NCI-H69 (cell line): ENCODE measurements at places on chromosomes 6 and 20.

DNA sequence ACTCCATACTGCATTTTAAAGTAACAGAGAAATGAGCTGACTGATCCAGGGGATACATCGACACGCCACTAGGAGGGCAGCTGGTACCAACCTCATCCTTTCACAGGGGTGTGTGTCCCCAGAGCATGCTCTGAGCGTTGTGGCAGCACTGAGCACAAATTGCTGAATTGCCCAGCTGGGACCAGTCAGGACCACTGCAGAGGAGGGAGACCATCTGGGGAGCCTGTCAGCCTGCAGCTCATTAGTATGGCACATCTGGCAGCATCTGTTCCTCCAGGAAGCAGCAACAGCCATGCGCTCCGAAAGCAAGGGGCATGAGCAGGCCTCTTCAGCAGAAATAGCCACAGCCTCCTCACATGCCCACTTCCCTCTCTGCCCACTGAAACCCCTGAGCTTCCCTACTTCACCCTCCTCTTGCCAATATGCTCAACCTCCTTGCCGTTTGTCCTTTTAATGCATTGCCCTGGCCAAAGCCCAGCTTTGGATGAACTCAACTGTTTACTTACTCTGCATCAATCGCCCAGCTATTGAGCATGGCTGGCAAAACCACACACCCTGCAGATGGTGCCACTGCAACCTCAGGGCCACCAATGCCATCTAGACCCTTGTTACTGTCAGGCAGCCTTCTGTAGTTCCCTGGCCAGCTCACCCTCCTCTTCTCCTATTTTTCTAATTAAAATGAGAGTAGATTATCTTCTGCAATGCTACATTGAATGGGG lies 77.6 kb upstream of the NEDD9 start:
- DNase-seq = no peak

DNA sequence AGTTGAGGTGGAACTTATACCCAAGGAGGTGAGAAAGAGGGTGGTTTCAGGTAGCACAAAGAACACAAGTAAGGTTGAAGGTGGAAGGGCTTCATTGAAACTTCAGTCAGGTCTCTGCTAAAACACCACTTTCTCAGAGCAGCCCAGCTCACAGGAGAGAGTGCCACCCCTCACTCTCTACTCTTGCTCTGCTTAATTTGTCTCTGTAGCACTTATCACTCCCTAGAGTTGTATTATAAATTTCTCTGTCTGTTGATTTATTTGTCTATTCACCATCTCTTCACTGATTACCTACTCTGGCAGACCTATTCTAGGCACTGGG lies 353.8 kb upstream of the CNR1 start:
- no peak for DNase-seq

DNA sequence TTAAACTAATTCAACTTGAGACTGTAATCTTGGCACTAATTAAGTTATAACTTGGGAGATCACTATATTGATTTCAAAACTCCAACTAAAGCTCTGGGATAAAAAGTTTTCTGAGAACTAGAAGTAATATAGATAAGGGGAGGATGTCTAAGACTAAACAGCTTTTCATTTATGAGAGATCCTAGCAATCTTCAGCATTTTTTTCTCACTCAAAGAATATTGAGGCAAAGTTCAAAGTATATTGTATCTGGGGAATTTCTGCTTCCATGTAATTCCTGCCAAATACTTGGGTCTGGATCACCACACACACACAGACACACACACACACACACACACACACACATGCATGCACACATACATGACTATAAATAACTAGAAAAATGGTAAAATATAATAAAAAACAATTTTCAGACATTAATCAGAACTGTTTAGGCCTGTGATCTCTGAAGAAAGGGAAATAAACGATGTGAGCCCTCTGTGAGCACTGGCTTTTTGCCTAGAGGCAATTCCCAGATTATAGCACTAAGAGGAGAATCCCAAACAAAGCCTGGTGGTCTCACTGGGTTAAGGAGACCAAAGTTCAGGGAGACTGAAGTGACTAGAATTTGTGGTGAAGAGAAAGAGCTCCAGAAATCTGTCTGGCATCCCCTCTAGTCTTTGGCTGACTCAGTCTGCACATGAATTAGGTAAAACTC lies 92.8 kb downstream of the ADAT2 start:
- no peak for DNase-seq

GRCh38 chr6:53382421-53382820 lies 33.7 kb upstream of the ELOVL5 start:
- DNase-seq = no peak

- no peak for DNase-seq
Observed at GRCh38 chr20:57190536-57191264, 75.7 kb downstream of the BMP7 start.

DNA sequence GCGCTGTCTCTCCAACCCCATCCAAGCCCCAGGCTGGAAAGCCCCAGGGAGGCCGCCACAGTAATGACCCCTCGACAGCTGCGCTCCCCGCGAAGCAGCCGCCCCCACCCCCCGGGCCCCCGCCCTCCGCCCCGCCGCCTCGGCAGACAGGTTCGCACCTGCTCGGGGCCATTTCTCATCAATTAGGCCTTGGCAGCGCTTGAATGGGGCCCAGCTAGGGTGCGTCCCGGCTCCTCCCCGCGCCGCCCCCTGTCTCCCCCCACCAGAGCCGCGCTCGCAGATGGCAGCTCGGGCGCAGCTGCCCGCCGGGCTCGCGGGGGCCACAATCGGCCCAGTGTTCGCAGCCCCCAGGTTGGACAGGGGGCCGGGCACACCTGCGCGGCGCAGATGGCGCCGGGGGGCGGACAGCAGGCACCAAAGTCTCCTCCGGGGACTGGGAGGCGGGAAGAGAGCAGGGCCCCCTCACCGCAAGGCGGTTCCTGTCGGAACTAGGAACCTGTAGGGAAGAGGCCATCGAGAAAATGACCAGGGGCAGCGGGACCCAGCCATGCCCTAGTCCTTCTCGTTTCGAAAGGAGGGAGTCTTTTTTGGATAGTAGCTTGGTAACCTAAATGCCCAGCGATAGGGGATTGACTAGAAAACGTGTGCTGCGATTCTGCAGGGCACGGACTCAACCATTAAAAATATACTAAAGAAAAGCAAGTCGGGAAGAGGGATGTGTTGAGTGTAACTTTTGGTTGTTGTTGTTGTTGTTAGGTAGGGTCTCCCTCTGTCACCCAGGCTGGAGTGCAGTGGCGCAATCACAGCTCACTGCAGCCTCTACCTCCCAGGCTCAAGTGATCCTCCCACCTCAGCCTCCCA lies 83.2 kb upstream of the EYA2 start:
- peak; percentile 97 for DNase-seq

- no peak for DNase-seq
Observed at GRCh38 chr6:115767931-115768330, 292.8 kb downstream of the FRK start.

DNA sequence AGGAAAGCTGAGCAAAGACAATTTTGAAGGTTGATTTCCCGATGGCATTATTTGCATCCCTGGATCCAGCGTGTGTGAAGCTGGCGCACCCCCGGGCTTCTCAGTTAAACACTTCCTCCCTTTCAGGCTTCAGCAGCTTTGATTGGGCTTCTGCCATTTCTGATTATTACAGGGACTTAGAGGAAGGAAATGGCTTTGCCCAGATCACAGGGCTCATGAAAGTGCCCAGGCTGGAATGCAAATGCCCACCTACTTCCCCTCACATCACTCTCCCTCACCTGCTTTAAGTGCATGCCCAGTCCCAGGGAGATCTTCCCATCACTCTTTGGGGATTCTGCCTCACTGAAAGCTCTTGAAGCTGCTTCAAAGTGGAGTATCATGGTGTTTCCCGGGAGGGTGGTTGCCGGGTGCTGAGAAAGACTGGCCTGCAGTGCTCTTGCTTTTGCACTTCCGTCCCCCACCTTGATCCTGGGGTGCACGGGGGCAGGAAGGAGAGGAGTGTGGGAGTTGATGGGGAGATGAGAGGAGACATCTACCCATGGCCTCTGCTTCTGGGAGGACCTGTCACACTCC lies 28.3 kb downstream of the PHACTR3 start:
- no peak for DNase-seq

GRCh38 chr6:22632581-22633145 lies 63.3 kb downstream of the HDGFL1 start:
- DNase-seq = no peak
